ENCODE measurements at places on chromosomes 6 and 20.

DNA sequence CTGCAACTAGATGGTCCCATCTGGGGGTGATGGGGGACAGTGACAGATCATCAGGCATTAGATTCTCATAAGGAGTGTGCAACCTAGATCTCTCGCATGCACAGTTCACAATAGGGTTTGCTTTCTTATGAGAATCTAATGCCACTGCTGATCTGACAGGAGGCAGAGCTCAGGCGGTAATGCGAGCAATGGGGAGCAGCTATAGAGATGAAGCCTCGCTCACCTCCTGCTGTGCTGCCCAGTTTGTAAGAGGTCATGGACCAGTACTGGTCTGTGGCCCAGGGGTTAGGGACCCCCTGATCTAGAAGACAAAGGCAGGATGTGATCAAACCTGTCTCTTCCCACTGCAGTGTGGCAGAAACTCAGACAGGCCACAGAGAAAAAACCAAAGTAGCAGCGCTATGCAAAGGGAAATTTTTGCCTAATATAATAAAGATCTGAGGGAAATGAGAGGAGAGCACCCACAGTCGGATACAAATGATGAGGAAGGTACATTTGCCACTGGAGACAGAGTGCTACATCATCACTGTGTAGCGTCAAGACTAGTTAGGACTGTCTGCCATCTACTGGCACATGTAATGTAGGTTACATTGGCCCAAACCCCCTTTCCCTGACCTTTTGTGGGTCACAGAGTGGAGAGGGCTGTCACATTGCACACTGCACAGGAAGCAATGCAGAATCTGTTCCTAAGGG, 4.1 kb upstream of the LY86 start:
- no peak for DNase-seq

DNA sequence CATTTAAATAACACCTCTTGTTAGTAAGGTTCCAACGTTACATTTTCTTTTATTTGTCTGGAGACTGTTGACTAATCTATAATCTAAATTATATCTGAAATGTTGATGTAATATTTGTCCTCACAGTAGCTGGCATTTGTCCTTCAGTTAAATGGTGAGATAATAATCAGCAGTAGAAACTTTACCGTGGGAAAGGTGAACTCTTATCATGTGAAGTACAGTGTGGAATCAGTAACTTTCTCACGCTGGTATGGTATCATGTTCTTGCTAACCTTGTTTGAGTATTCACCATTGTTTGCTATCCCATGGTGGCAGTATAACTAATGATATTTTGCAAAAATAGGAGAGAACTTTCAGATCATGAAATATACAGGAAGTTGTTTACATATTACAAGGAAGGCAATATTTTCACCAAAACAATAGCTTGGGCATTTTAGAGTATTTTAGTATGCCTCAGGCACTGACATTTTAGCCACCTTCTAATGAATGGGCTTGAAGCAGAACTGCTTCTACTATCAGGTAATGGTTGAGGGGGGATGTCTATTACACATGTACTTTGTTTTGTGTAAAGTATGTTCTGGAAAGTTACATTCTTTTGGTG, 4.8 kb downstream of the GMNN start:
- DNase-seq, result no peak

DNA sequence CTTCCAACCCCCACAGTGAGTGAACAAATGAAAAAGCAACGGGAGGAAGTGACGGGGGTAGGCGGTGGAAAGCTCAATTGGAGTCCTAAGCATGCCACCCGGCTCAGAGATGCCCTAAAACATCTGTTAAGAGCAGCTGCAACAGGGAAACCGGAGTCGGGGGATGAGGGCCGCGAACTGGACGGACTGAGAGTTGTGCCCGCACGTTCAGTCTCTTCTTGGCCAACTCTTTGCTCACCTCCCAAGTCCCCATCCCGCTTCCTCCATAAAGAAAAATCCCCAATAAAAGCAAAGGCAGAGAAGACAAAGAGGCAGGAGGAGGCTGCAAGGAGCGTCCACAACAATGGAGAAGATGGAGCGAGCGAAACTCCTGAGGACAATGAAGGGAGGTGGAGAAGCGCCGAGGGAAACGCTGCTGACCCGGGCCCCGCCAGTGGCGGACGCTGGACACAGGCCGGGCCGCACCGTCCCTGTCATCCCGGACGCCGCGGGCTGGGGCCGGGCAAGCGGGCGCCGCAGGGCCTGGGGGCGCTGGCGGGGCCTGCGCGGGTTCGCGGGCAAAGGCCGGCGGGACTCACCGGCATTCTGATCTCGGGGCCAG, 600 bp downstream of the SEC63 start:
- DNase-seq, result no peak

DNA sequence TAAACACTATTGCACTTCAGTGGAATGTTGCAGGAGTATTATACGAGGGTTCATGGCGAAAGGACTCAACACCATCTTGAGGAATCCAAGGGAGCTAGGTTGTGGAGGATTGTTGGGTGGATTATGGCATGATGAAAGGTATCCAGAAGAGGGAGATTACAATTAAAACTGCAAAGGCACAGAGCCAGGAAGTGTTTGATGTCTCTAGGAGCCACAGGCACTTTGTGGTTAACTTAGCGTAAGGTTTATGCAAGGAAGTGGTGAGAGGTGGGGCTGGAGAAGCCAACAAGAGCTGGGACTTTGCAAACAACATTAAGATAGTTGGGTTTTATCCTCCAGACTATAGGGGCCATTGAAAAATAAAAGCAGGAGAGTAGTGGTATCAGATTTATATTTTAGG, 86.6 kb upstream of the TPD52L1 start:
- DNase-seq, result no peak

DNA sequence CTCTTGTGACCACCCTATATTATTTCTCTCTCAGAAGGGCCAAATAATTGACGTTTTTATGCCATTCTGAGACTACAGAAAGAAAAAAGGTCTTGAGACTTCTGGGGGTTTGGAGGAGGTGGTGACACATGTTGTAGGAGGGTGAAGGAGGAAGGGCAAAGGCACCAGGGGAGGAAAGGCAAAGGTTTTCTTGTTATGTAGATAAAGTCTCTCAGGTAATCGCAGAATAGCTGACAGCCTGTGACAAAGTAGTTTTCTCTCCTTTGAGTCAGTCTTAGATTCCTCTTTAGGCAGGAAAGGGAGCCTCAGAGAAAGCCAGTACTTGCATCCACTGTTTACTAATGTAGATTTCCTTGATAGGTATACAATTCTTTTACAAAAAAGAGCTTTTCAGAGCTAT, 23.6 kb downstream of the OR2B2 start:
- DNase-seq, result no peak

DNA sequence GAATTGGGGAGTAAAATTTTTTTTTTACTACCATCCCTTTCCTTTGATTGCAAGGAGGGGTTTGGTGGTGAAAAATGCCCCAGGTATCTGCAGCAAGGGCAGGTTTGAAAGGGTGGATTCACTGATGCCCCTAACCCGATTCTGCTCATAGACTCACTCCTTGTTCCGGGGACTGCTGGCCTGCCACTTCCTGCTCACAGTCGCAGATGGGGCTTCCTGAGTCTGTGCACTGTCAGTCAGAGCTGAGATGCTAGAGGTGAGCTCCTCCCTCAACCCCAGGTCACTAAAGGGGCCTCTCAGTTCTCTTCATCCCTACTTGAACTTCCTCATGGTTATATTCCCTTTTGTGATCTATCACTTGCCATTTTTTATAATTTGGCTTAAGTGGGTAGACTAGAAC, 357.9 kb downstream of the FARS2 start:
- DNase-seq, result no peak

DNA sequence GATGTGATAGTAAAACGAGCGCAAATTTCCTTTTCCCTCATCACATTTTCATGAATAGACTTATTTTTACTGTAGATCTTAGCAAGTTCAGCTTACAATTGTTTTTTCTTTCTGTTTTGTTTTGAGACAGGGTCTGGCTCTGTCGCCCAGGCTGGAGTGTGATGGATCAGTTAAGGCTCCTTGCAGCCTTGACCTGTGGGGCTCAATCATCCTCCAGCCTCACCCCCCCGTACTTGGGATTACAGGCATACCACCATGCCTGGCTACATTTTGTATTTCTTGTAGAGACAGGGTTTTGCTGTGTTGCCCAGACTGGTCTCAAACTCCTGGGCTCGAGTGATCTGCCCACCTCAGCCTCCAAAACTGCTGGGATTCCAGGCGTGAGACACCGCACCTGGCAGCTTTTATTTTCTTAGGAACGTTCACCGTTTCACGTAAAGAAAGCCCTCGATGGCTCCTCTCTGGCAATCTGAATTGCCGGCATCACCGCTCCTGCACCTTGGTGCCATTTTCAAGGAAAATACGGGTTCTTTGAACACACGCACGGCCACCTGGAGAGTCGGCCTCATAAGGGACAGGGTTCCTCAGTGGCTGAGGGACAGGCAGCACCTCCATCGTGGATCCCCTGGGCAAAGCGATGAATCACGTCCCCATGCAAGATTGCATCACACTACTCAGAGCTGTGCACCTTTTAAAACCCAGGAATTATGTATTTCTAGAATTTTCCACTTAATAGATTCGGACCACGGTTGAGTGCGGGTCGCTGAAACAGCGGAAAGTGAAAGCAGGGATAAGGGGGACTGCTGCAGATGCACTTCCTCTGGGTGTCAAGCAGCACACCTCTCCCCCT, 78.7 kb downstream of the IRF4 start:
- DNase-seq, result no peak

DNA sequence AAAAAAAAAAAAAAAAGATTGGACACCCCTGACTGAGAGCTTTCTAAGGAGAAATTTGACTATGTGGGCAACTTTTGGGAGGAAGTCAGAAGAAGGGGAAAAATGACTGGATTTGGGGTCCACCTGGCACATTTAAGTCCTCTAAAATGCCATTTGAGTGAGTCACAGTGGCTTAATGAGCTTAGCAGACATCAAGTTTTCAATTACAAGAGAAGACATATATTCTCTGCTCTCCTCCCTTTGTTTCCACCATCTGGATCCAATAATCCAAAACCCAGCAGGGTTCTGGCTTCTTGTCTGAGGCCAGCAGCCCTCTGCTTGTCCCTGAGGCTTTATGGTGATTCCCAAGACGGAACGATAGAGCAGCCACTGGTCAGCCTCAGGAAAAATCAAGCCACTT, 6.9 kb downstream of the PI3 start:
- no peak for DNase-seq
